Breast epithelium (tissue), 4 donors: ENCODE measurements at places on chromosomes 3 and 15.

DNA sequence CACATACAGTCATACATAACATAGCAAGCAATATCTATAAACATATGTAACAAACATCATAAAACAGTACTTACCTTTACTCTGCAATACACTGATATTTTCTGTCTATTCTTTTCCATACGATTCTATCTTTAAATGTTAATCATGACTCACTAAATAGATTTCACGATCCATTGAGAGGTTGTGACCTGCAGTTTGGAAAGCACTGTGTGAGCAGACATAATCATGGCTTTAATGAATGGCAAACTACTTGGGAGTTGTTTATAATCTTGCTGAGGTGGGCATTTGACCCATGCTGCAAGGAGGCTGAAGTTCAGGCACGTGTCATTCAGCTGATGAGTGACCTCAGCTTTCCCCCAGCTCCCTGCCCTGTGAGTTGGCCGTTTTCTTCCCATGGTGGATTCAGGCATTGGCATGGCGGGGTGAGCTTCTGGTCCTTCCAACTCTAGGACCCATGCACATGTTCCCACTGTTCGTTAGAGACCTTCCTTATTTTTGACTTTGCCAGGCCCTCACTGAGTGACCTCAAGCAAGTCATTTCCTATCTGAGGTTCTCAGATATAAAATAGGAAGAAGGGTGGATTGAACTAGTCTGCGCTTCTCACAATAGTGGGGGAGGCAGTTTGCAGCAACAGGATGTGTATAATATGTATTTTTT lies 41.7 kb downstream of the PAQR5 start:
- no peak for DNase-seq

DNA sequence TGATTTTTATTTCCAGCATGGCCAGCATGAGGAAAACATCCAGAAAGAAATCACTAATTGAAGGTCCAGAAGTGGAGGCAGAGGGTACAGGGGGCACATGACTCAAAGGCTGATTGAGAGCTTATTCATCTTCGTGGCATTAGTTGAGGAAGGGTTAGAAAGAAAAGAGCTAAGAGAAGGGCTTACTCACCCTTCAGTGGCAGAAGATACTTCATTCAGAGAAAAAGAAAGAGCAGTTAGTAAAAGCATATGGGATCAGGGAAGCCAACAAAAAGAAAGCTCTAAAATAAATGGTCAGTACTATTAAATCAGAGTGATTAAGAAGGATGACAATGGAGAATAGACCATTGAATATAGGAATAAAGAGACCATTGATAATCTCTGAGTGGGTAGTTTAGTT lies 25.2 kb downstream of the GAP43 start:
- no peak for DNase-seq

GRCh38 chr3:25573386-25574171 lies 91.1 kb downstream of the TOP2B start:
- DNase-seq, result no peak

DNA sequence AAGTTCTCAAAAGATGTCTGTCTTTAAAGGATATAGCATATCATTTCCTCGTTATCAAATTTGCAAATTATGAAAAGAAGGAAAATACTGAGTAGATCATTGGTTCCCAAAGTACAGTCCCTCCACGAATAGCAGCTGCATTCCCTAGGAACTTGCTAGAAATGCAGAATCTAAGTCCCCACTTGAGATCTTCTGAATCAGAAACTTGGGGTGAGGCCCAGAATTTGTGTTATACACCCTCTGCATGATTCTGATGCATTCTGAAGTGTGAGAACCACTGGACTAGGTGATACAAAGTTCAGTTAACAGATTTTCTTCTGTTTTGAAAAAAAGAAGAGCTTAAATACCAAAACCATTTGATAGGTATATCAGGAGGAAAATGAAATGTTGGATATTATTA lies 77.1 kb downstream of the SLC25A26 start:
- no peak for DNase-seq

GRCh38 chr3:150079029-150079739 lies 108.5 kb upstream of the PFN2 start:
- no peak for DNase-seq

- no peak for DNase-seq
These were observed 56.1 kb downstream of the MYZAP start for GRCh38 chr15:57647791-57648130.

DNA sequence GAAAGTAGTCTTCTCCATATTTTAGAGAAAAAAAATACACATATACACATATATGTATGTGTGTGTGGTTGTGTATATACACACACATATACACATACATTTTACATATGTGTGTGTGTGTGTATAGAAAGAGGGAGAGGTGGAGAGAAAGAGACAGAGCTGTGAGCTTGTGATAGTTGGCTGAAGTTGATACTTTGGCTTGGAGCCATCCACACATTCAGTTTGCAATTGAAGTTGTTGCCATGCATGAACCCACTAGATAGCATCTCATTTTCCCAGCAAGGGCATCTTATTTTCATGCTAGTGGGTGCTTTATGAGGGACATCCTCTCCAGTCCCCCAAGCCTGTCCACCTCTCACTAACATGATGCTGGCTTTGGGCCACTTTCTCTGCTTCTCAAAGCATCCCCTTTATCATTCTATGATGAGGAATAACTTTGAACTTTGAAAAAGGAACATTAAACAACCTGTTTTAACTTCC lies 228.6 kb downstream of the ZNF621 start:
- DNase-seq, result no peak

DNA sequence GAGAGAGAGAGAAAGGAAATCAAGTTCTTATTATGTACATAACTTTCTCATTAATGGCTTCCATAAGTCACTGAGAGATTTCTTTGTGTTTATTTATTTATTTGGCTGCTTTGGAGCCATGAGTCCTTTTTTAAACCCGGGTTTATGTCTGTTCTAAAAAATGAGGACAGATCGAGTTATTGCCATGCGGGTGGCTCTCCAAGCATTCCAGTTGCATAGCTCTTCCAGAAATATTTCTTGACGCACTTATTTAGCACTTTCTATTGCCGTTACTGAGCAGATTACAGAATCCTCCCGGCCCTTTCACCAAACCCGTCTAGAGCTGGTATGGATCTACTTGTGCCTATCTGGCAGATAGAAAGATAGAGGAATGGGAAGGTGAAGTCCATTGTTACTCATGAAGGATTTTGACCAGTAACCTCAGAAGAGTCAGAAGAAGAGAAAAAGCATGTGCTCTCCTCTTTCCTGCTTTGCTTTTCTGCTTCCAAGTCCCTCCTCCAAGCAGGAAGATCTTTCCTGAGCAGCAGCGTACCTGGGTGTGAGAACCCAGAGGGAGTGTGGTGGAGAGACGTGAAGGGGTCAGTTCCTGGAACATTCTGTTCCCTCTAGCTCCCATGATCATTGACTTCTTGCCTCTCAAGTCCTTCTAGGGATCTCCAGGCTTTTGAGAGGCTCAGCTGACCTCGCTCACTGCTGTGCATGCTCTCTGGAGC lies 112.8 kb downstream of the LPP start:
- no peak for DNase-seq

DNA sequence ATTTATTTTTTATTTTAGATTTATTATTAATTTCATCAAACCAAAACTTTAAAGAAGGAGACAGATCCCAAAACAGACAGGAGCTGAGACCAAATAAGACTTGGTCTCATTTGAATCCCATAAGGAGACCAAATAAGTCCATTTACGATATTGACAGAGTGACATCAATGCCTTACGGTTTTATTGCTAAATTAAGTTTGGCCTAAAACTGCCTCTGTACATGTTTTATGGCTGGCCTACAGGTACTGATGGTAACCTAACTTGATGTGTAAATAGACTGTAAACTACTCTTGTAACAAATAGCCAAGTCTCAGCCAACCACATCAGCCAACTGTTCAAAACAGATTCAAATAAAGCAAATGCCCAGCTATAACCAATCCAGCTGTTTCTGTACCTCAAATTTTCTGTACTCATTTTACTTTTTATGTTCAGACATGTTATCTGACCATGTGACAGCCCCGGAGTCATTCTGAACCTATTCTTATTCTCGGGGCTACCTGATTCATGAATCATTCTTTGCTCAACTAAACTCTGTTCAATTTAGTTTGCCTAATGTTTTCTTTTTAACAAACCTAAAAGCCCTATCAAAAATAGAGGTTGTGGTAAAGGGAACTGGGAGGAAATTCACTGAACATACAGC lies 89.4 kb upstream of the CDAN1 start:
- DNase-seq, result no peak

- no peak for DNase-seq
These were observed 12.0 kb upstream of the CTXND1 start for GRCh38 chr15:80264031-80264430.

- DNase-seq, result no peak
These were observed 220.6 kb downstream of the SLCO3A1 start for GRCh38 chr15:92074101-92074500.

DNA sequence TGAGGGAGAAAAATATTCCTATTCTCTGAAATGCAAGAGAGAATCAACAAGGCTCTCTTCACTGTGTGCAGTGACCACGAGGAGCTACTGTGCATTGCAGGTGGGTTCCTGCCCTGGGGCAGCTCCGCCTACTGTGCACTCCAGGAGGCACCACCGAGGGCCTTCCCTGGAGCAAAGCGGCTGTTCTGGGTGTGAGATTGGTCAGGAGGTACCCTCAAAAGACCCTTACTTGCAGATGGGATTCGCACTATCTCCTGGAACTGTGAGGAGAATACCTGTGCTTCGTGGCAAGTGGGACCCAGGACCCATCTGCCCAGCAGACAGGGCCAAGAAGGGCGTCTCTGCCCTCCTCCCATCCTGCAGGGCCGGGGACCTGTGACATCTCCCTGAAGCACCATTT lies 68.9 kb downstream of the CYFIP1 start:
- no peak for DNase-seq

DNA sequence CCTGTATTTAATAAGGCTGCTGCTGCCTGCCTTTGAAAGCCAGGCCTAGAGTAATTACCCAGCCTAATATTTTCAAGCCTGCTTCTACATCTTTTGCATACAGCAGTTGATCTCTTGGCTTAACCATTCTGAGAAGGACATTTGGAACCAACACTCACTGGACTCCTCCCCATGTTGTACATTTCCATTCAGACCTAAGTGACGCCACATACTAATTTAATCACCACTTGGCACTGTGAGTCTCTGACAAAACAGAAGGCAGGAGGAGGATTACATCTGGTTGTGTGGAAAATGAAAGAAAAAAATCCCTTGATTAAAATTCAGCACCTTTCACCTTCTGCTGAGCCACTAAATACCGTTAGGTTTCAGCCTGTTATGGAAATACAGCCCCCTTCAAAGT lies 102.2 kb upstream of the ARRDC4 start:
- no peak for DNase-seq

- no peak for DNase-seq
These were observed 278.4 kb upstream of the ZPLD1 start for GRCh38 chr3:102156426-102156825.

- DNase-seq, result no peak
These were observed 11.0 kb downstream of the PGPEP1L start for GRCh38 chr15:98996624-98997023.

DNA sequence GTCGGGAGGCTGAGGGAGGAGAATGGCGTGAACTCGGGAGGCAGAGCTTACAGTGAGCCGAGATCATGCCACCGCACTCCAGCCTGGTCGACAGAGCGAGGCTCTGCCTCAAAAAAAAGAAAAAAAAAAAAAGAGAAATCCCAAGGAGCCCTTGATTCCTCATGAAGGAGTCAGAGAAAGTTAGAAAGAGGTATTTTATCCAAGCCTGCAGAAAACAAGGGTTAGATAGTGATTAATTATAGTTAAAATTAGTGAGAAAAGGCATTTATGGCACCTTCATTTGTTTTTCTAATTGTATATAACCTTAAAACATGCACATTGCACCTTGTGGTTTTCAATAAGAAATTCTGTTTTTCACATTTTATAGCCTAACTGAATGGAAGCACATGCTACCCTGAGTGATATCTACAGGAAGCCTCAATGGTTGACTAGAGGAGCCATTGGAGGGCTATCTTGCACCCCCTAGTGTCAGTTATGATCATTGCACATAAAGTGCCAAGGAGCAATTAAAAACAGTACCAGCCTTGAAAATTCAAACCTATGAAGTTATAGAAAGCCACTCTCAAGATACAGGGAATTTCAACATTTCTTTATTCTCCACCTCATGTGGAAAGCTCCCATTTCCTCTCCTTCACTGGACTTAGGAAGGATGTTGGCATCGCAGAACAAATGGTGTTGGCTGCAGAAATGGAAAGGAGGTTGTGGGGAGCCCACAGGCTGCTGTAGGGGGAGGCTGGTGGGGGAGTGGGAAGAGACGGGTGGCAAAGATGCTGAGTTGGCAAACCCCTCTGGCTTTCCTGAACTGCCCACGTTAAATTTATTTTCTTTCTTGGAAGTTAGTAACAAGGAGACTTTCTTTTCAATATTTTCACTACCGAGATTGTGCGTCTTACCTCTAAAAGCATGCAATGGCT lies 48.5 kb downstream of the ITGA11 start:
- no peak for DNase-seq

- no peak for DNase-seq
These were observed 700.5 kb upstream of the ZNF385D start for GRCh38 chr3:22451501-22451900.

DNA sequence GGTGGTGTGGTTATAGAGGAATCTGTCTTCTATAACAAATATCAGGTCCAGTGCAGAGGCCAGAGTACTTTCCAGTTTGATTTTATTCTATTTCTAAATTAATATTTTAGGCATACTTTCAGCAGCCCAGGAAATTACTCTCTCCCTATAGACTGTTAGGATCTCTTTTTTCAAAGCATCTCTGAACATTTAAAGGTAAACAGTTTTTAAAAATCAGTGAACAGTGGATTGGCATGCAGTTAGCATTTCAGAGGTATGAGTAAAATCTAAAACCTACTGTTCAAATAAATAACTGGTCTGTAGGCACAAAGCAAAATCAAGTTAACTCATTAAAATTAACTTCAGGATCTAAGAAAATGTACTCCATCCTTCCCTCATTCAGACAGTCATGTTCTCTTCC lies 3.0 kb downstream of the ZBED2 start:
- no peak for DNase-seq

DNA sequence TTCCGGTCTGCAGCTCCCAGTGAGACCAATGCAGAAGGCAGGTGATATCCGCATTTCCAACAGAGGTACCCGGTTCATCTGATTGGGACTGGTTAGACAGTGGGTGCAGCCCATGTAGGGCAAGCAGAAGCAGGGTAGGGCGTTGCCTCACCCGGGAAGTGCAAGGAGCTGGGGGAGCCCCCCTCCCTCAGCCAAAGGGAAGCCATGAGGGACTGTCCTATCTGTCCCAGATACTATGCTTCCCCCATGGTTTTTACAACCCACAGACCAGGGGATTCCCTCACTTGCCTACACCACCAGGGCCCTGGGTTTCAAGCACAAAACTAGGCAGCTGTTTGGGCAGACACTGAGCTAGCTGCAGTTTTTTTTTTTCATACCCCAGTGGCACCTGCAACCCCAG lies 71.8 kb downstream of the CPNE4 start:
- DNase-seq, result no peak

DNA sequence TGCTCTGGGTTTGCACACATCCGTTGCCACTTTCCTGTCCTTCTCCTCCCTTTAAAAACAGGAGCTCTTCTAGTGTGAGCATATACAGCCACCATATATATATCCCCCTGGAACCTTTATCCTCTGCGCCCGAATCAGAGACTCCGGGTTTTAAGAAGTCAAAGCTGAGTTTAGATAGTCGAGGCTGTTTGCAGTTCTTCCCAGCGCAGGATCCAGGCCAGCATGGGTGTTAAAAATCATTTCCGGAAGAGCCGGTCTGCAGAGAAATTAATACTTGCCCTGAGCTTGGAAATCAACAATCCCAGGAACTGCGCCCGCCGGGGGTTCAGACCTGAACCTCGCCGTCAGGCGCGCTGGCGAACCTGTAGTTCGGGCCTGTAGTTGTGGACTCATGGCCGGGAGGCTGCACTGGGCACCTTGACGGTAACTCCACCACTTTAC lies 2.3 kb downstream of the SHOX2 start:
- DNase-seq, result no peak

GRCh38 chr3:106457281-106458180 lies 588.7 kb upstream of the CBLB start:
- peak; percentile 60 for DNase-seq
